ENCODE measurements at places on chromosomes 5 and 9. TPM values are rescaled to one million over a fixed set of nuclear protein-coding genes. Genes with fewer than 3 reads are reported as not detected.

Gene PCDHB6
- not detected for total RNA-seq

Gene MAPK9
- 43.8 TPM for total RNA-seq

- DNase-seq, result no peak
Measured at GRCh38 chr9:106868087-106868486, 5.1 kb downstream of the ZNF462 start.

DNA sequence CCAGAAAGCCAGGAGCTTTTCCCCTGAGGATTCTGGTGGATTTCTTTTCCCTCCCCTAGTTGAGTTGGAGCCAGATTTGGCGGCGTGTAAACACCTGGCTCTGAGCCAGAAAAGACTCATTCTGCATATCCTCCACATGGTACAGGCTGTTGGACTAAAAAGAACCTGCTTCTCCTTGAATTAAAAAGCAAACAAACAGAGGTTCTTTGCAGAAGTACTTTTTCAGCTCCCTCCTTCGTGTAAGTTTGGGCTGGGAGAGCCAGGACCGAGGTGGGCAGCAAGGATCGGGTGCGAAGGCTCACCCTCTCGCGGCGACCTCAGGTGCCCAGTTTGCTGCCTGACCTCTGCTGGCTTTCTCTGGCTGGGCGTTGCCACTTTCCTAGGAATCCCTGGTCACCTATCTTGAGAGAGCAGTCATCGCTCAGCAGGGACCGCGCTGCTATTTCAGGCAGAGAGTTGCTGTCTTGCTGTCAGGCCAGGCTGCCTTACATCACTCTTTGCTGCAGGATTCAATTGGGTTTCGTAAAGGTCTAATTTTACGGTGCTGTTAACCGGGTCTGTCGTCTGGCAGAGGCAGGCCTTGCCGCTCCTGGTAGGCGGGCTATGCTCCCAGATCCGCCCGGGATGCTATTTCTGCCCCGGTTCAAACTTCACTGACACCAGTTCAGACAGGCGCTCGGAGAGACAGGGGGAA, 3.2 kb downstream of the PAPPA start:
- peak; percentile 67 for DNase-seq

DNA sequence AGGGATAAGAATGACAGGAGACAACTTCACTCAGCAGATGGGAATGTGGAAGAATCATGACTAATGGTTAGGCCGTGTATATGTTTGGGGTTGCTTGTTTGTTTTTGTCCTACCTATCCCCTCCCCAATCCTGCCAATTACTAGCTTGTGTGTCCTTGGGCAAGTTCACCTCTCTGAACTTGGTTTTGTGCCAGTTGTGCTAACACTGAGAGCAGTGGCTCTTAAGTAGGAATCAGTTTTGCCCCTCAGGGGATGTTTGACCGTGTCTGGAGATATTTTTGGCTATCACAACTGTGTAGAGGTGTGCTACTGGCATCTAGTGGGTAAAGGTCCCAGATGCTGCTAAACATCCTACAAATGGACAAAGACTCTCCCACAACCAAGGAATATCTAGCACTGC, 287.0 kb downstream of the DMRT2 start:
- DNase-seq, result no peak

GRCh38 chr5:2888520-2889060, 137.1 kb upstream of the IRX2 start:
- no peak for DNase-seq

- no peak for DNase-seq
Measured at GRCh38 chr9:115267790-115268189, 149.8 kb upstream of the TNC start.

All from H7 (cell line).